Posterior cingulate gyrus (tissue), 11 donors: ENCODE measurements at places on chromosomes 13 and 19.

DNA sequence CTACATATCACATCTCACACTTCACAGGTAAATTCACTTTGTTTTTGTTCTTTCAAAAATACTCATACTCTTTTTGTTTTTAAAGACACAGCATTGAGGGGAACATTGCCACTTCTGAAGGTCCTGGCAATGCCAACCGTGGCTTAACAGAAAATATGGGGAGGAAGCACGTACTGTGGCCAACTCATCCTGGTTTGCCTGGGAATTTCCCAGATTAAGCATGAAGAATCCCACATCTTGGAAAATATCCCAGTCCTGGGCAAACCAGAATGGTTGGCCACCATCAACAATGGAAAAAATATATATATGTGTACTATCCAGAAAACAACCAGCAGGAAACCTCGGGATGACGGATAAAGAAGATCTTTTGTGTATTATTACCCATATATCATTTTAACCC lies 1032.2 kb upstream of the SLC10A2 start:
- DNase-seq: no peak

- no peak for DNase-seq
Measured at GRCh38 chr13:74272826-74273225, 138.6 kb upstream of the KLF12 start.

- DNase-seq: no peak
Measured at GRCh38 chr13:30731361-30732045, 3.8 kb upstream of the ALOX5AP start.

DNA sequence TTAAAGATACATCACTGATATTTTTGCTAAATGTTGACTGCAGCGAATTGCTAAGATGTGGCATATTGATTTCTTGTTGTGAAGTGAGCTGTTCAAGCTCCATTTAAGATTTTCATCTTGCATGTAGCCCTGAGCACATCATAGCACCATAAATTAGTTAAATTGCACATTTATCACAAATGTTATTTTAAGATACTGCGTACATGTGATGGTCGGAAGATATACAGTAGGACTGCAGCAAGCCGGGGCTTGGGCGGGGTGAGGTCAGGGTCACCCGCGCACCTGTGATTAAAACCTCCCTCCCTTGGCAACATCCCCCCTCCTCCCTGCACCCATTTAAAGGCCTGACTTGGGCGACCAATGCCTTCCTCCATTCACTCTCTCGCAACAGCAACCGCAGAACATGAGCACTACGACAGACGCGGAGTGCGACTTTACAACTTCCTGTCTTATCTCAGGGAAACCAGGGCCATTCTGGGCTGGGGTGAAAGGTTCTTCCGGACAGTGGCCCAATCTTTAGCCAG lies 76.6 kb downstream of the TSHZ3 start:
- DNase-seq: no peak

DNA sequence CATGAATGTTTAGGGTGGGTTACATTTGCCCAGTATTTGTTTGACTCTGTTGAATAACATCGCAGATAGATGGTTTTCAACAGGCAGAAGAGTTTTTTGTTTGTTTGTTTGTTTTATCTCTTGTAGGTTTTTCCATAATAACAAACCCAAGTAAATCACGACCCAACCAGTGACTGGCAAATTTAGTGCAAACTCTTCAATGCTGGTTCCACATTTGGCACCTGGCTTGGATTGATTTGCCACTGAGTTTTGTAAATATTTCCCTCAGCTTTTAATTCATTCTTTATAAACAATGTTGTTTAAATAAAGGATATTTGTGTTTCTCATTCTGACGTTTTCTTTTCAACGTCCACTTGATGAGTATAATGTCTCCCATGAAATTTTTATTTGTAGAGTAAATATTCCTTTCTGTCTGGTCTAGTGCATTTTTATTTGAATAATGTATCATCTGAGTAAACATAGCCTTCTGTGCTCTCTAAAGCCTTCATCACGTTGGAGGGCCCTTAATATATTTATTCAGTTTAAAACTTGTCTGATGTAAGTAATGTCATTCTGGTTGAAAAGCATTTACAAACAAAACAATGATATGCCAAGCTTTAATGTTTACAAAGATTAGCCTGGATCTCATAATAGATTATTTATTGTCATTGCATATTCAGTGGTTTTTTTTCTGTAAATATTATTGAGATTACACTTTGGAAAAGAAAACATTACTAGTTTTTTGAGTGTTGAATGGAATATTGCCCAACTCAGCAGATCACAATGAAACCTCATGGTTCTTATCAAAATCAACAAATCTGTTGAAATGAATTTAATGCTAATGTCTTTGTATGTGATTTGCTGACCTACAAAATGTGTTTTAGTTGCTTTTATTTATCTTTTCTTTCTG lies 90.4 kb upstream of the PEG3 start:
- no peak for DNase-seq

- DNase-seq: no peak
Measured at GRCh38 chr13:108834193-108834592, 204.8 kb downstream of the MYO16 start.

- DNase-seq: no peak
Measured at GRCh38 chr13:75421133-75421532, 60.8 kb downstream of the TBC1D4 start.
